ENCODE measurements at places on chromosomes 1 and 21.

DNA sequence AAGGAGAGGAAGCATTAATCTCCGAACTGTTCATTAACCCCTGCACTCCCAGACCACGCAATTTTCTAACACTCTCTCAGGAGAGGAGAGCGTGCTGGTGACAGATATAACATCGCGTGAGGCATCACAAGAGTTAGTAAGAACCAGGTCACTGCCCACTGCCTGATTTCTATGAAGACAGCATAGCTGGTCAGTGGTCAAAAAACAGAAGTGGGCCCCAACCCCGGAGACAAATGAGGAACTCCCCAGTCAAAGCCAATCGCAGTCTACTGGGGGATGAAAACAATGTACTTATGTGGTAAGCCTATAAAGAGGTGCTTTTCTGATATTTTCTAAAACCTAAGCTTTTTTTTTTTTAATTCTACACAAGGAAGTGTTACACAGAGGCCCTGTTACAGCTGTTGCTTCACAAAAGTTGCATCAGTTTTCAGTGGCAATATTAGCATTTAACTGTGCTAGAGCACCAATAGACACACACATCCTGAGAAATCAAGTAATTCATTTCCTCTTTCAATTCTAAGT, 231.8 kb upstream of the IRF2BP2 start:
- no peak for DNase-seq

GRCh38 chr1:17060306-17060749, 6.5 kb upstream of the SDHB start:
- no peak for DNase-seq

DNA sequence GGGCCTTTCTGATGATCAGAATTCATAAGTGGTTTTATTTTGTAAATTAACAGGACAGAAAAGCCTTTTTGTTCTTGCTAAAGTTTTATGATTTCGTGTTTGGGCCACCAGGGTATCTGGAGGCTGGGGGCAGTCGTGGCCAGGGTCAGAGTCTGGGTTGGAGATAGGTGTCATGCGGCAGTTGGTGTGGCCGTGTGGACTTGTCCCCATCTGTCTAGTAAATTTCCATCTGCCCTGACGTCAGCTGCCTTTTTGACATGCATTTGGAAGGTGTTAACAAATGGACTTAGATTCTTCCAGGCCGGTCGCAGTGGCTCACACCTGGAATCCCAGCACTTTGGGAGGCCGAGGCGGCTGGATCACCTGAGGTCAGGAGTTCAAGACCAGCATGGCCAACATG, 56.8 kb downstream of the SKI start:
- DNase-seq = no peak

DNA sequence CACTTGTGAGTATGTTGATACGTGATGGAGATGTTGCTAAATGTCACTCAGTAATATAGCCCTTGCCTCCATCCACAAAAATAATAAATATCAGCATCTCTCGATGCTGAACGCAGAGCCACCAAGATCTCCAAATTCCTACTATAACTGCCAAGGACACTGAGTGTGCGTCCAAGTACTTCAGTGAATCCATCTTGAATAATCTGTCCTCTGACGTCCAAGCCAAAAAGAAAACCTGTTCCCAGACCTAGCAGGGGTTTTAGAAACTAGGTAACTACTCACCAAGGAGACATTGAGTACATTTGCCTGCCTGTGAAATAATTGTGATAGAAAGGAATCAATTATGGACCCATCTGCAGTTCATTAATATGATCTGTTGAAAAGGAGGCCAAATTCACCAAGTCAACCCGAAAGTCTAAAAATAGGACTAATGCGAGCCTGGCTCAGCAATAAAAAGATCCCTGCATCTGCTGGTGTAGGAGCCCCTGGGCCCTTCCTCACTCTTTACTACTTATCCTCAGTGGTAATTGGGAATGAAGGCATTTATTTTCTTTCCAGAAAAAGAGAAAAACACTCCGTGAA, 226.9 kb upstream of the IRF2BP2 start:
- no peak for DNase-seq

- DNase-seq = no peak
Observed at GRCh38 chr1:22159891-22160290, 17.0 kb upstream of the WNT4 start.

GRCh38 chr1:211114446-211114845, 19.5 kb downstream of the KCNH1 start:
- DNase-seq = no peak

GRCh38 chr1:223842784-223843183, 3.0 kb downstream of the TP53BP2 start:
- no peak for DNase-seq

- no peak for DNase-seq
Observed at GRCh38 chr1:214923278-214923915, 159.1 kb upstream of the KCNK2 start.

GRCh38 chr1:183304440-183305107, 113.6 kb downstream of the NMNAT2 start:
- no peak for DNase-seq

GRCh38 chr1:150562446-150563339, 13.5 kb downstream of the ADAMTSL4 start:
- peak; percentile 64 for DNase-seq

GRCh38 chr1:15703562-15703961, 19.4 kb downstream of the PLEKHM2 start:
- DNase-seq = no peak

DNA sequence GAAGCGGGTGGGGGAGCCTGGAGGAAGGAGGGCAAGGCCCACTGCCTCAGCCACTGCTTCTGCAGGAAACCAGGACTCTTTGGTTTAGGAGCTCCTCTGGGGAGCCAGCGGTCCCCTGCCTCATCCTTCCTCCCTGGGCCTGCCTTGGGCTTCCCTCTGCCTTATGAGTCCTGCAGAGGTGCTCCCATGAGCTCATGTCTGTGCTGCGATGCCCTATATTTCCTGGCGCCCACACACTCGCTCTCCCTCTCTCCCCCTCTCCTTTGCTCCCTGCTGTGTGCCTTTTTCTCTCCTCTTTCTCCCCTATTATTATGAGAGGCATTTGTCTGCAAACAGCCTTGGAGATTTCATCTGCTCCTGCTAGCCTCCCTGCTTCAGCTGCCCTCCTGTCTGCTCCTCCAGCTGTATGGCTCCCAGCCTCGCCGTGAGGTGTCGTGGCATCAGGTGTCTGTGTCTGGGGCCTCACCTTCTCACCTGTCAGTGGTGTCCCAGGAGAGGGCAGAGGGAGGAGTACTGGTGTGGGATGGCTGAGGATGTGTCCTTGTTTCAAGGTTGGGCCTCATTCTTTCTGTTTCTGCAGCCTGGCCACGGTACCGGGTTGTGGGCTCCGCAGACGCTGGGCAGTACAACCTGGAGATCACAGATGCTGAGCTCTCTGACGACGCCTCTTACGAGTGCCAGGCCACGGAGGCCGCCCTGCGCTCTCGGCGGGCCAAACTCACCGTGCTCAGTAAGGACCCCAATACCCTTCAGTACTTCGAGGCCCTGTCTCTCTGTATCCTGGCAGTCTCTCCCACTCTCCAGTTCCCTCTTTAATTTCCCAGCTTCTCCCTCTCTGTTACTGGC, 84.2 kb downstream of the KIRREL1 start:
- DNase-seq = no peak

All from T-helper 17 cell (primary cell).